Kidney (tissue), 22 donors: ENCODE measurements at places on chromosomes 7 and 10. TPM values are rescaled to one million over a fixed set of nuclear protein-coding genes. Genes with fewer than 3 reads are reported as not detected.

Gene NUTM2B
- total RNA-seq: 1.1 TPM

Gene WEE2
- 0.06 TPM for total RNA-seq

Gene POLD2
- 60.0 TPM for total RNA-seq

Gene NUTM2E
- total RNA-seq: 0.16 TPM

Gene TSPAN13
- total RNA-seq: 23.8 TPM

Gene TRIM50
- 0.19 TPM for total RNA-seq

Gene FAM241B
- 7.6 TPM for total RNA-seq

Gene OR6V1
- not detected for total RNA-seq

Gene CALML3
- total RNA-seq: not detected

Gene PPRC1
- 32.1 TPM for total RNA-seq

Gene PLA2G12B
- total RNA-seq: 0.66 TPM

Gene DDC
- 7.8 TPM for total RNA-seq

Gene KLF14
- not detected for total RNA-seq

Gene FRG2B
- total RNA-seq: not detected

Gene PWWP2B
- 24.3 TPM for total RNA-seq

Gene MYOF
- total RNA-seq: 134 TPM
